Left cardiac atrium (tissue), 4 donors: ENCODE measurements at places on chromosomes 1 and 21.
A peak's percentile ranks its signal among the peaks of the same experiment; 100 is the strongest.

GRCh38 chr1:25863486-25864262 is 4.4 kb upstream of the AUNIP start:
- DNase-seq = no peak

- peak; percentile 64 for DNase-seq
Observed at GRCh38 chr1:12173631-12174121, 6.9 kb downstream of the TNFRSF1B start.

DNA sequence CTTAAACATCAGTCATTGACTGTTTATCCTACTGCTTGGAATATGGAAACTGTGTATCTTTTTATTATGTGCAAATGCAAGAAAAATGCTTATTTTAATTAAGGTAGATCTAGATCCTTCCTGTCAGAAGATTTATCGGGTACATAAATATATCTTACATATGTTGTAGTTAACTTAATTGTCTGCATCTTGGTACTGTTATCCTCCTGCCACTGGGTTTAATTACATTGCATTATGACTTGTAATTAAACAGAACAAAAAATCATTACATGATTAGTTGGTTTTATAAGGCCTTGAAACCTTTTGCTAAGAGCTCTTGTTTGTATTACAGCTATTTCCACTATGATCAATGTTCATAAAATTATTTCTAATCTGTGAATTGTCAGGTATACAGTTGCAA is 211.2 kb downstream of the PTGER3 start:
- no peak for DNase-seq

DNA sequence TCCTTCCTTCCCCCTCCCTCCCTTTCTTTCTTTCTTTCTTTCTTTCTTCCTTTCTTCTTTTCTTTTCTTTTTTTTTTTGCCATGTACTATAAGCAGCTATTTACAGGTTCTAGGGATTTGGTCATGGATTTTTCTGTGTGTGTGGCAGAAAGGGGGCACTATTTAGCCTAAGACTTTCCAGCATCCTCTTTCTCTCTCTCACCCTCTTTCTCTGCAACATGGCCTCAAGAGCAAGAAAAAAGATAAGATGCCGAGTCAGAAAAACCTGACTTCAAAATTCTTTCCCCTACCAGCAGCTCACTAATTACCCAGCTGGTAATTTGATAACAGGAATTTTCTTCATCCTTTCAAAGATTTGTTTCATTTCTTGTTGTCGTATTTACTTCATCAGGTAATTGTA is 458.3 kb upstream of the ADAMTS5 start:
- no peak for DNase-seq

DNA sequence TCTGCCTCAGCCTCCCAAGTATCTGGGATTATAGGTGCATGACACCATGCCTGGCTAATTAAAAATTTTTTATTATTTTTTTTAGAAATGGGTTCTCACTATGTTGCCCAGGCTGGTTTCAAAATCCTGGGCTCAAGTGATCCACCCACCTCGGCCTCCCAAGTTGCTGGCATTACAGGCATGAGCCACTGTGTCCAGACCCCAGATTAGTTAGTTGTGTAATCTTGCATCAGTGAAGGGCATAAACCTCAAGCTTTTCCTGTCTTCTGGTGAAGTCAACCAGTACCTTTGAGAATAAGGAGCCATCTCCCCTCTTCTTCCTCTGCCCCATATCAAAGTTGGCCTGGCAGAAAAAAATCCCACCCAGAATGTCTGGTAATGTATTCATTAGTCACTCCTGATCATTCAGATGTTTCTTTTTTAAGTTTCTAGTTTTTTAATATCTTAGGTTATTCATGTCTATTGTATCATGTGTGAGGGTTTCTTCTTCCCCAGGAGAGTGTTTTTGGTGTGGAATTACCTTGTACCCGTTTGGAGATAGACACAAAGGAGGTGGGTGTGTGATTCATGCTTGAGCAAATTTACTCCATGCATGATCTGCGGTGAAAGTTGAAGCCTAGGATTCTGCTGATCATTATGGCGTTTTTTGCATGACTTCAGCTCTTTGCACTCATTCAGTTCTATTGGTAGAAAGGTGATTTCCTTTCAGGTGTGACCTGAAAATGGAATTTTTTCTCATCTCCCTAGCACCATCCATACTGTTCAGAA is 144.0 kb downstream of the FMN2 start:
- DNase-seq = no peak

DNA sequence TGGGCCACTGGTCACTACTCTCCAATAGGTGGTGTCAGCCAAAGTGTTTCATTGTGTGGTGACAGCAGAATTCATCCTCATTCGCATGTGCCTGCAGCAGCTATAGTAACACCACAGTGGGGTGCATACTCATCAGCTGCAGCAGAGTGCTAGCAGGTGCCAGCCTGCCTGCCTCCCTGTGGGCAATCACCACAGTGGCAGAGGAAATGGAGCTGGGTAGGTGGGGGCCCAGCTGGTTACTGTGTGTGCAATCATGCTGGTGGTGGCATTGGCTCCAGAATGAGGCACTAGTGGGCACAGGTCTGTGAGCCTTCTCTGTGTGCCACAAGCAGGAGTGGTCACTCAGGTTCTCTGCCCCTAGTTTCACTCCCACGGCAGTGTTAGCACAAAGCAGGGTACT is 579.2 kb downstream of the PTPRC start:
- no peak for DNase-seq

- no peak for DNase-seq
Observed at GRCh38 chr1:16092097-16092922, 18.9 kb upstream of the FAM131C start.

- no peak for DNase-seq
Observed at GRCh38 chr1:179817056-179817455, 60.5 kb downstream of the TOR1AIP2 start.

GRCh38 chr1:36471830-36472641 is 7.9 kb upstream of the MRPS15 start:
- DNase-seq = no peak
